ENCODE measurements at places on chromosomes 7 and 10.

GRCh38 chr7:76340617-76341131 is 18.1 kb downstream of the YWHAG start:
- DNase-seq = no peak
- H3K27me3 ChIP-seq = no peaks in the 10 kb centered on the region
- peaks cover 44% of the 10 kb centered on the region for H3K4me1 ChIP-seq

DNA sequence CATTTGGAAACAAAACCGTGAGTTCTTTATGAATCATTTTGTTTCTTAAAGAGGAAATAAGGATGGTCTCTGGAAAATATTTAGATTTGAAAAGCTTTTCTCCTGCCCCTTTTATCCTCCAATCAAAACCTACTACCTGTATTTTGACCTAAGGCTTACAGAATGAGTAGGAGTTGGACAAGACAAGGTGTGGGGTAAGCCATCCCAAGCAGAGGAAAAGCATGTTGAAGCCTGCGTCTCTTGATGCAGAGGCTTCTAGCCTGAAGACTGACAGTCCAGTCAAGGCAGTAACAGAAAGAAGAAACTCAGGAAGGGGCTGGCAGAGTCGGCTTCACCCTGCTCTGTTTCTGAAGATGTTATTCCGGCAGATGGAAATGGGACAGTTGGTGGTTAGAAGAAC is 551.1 kb downstream of the SORCS3 start:
- no peak overlapping the region for H3K4me3 ChIP-seq
- H3K36me3 ChIP-seq = no peaks in the 10 kb centered on the region
- H3K4me1 ChIP-seq = no peaks in the 10 kb centered on the region
- H3K27me3 ChIP-seq = no peaks in the 10 kb centered on the region

DNA sequence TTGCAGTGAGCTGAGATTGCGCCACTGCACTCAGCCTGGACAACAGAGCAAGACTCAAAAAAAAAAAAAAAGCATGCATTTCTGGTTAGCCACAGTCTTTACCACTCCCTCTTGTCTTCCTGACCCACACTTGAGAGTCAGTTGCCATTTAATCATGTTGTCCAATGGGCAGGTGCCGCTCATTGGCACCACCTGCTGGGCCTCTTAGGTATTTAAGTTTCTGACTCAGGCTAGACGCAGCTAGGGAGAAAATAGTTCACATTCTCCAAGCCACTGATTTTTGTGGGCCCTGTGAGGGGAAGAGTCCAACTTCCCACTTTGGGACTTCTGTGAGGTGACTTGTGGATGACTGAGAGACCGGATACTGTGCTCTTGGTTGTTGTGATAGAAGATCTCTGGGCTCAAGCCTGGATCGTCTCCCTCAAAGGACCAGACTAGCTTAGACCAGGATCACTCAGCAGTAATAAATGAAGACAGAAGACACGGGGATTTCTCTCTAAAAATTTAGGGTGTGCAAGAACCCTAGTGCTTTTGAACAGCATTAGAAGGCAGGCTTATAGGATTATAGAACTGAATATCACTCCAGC is 26.8 kb upstream of the SORCS3 start:
- no peaks in the 10 kb centered on the region for H3K4me1 ChIP-seq
- H3K27me3 ChIP-seq = peaks cover 3% of the 10 kb centered on the region
- H3K36me3 ChIP-seq = no peaks in the 10 kb centered on the region
- peak; percentile 43 for DNase-seq
- H3K27ac ChIP-seq = no peak overlapping the region

GRCh38 chr7:114021135-114021534 is 102.3 kb upstream of the PPP1R3A start:
- no peaks in the 10 kb centered on the region for H3K4me1 ChIP-seq
- H3K27me3 ChIP-seq = peaks cover 6% of the 10 kb centered on the region
- no peaks in the 10 kb centered on the region for H3K36me3 ChIP-seq
- no peak for DNase-seq
- H3K4me3 ChIP-seq = no peak overlapping the region
- H3K27ac ChIP-seq = no peak overlapping the region

DNA sequence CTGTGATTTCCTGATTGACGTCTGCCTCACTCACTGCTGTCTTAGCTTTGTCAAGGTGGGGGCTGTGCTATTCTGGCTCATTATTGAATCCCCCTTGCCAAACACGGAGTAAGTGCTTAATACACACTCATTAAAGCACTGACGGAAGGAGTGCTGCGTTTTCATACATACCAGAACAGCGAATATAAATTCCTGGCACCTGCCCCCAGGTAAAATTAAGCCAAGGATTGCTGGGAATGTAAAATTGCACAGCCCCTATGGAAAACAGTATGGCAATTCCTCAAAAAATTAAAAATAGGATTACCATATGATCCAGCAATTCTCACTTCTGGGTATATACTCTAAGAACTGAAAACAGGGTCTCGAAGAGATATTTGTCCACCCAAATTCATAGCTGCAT is 6.6 kb downstream of the KLRG2 start:
- no peaks in the 10 kb centered on the region for H3K4me1 ChIP-seq
- H3K27me3 ChIP-seq = peaks cover 19% of the 10 kb centered on the region
- H3K27ac ChIP-seq = no peak overlapping the region

GRCh38 chr10:26527018-26527417 is 88.9 kb downstream of the APBB1IP start:
- H3K36me3 ChIP-seq = peaks cover 45% of the 10 kb centered on the region
- no peaks in the 10 kb centered on the region for H3K27me3 ChIP-seq
- no peak for DNase-seq
- H3K27ac ChIP-seq = no peak overlapping the region

Data from activated CD8-positive, alpha-beta memory T cell treated with anti-CD3 and anti-CD28 coated beads, Interleukin-2, amount 10 ng/mL, durations not matched to agents 7 days and 5 days (primary cell).